Right lobe of liver (tissue), 6 donors: ENCODE measurements at places on chromosomes 6 and 20.

GRCh38 chr6:1170794-1171193 lies 141.1 kb upstream of the FOXQ1 start:
- DNase-seq, result no peak

DNA sequence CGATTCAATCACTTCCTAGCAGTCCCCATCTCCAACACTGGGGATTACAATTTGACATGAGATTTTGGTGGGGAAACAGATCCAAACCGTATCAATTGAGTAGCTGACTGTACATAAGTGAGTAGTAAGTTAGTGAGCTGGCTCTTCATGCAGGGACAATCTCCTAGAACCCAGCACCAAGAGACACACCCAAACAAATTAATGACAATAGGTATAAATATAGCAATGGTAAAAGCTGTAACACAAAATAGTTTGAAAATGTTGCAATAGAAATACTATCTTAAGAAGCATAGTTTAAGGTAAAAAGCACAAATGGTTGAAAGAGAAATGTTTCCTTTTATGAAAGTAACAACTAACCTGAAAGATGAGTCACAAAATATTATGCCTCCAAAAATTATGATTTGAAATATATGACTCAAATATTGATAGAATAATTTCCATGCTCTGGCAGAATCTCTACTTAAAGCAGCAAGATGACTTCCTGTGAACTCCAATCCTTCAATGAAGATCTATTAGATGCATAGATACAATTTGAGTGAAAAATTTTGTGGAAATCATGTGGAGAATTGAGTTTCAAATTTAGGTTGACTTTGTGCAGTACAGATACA lies 5.4 kb upstream of the SIRPB1 start:
- DNase-seq, result no peak

DNA sequence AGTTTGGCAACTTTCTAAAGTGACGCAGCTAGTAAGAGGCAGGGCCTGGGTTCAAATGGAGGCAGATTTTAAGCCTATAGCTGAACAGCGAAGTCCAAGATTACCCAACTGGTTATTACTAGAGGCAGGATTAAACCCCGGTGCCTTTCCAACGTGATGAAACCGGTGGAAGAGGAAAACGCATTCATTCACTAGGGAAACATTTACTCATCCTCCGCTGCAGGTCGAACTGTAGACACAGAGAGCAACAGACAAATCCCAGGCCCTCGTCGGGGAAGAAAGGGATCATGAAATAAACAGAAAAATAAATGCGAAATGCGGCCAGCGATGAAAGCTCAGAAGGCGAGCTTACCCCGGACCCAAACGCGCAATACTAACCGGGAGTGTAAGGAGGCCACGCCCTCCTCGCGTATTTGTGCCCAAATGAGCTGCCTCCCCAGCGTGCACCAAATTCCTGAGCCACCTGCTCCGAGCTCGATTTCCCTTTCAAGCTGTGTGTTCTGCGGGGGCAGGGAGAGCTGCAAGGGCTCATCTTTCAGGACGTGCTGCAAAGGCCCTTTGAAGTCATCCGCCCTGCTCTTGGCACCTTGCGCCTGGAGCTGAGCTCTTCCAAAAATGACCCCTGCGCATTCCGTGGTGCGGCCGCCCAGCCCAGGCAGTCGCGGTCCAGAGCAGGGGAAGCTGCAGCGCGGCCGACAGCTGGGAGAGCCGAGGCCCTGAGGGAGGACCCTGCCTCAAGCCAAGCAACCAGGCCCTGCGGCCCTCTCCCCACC lies 46.9 kb downstream of the PDYN start:
- peak; percentile 52 for DNase-seq

DNA sequence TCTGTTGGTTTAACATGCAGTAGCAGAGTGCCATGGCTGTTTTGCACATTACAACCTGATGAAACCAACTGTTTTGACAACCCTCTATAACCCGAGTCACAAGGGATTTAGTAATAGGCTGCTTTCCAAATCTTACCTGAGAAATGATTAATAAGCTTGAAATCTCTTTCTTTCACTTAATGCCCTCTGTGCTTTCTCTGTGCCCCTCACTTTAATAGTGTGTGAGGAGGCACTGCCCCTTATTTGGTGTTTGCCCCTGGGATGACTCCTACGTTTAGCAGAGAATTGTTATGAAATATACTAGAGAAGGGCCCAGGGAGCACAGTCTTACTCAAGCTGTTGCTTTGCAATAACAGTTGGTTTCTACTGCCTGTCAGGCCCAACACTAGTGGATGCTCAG lies 31.0 kb upstream of the PTCHD4 start:
- no peak for DNase-seq

DNA sequence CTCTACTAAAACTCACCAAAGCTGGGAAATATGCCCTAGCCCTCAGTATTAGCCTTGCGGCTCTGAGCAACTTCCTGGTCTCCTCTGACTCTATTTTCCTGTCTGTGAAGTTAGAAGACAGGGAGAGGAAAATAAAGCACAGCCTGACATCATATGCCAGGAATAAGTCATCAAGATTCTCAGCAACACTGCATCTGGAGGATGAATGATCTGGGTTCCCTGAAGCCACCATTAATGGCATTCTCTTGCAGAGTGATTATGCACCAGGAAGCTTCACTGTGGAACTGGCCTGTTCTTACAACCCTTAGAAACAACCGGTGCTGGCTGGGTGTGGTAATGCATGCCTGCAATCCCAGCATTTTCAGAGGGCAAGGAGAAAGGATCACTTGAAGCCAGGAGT lies 12.4 kb downstream of the ADGRF5 start:
- no peak for DNase-seq
